Smooth muscle cell of the brain vasculature (primary cell): ENCODE measurements at places on chromosomes 3 and 15.

- no peak for DNase-seq
Observed at GRCh38 chr15:52523192-52523591, 5.5 kb downstream of the MYO5A start.

DNA sequence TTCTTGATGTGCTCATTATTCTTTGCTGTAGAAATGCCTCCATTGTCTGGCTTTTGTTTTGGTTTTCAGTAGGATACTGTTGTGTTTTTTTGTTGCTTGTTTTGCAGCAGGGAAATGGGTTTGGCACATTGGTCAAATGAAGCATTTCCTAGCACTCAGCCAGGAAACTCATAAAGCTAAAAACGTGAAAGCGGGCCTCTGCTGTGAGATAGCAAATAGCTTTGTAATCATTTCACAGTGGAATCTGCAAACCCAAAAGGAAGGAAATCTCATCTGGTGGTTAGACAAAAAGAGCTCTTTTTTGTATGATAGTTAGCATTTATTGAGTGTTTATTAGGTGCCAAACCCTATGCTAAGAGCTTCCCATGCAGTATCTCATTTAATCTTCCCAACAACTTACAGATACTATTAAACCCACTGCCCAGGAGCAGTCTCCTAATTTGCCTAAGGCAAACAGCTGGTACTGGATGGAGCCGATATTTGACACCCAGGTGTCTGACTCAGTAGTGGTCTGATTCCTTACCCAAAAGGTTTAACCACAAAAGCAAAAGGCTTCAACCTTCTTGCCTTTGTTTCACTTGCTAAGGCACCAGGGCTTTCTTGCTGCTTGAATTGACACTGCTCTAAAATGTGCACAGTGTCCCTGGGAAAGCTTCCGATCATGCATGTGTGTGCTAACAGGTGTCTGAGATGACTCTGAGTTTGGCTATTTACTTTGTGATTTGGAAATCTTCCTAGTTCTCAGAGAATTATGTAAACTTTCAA lies 527.9 kb upstream of the MDFIC2 start:
- DNase-seq: no peak

- no peak for DNase-seq
Observed at GRCh38 chr15:71664622-71665021, 145.7 kb upstream of the NR2E3 start.

DNA sequence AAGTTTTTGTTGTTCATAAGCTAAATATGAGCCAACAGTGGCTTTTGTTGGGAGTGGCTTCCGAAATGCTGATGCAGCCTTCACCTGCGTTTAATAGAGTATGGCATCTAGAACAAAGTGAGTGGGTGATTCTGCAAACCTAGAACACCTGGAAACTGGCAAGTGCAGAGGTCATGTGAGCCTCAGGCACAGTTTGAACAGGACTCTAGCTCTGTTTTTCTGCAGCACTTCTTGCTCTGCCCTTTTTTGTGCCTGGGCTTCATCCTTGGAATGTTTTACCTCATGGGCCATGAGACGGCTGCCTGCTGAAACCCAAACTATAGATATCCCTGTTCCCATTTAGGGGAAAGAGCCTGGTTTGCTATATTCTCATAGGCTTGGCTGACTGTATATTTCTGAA lies 73.5 kb downstream of the LPP start:
- no peak for DNase-seq

DNA sequence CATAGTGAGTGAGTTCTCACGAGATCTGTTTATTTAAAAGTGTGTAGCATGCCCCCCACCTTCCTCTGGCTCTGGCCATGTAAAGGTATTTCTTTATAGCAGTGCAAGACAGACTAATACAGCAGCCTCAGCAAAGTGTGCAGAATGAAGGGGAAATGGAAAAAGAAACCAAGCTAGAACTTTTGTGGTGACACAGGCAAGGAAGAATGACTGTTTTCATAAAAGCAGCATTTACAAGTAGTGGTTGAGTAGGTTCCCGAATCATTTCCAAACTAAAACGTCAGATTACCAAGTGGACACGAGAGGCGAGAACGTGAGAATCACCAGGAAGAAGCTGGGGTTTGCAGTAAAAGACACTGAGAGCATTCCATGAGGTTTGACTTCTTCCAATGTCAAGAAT lies 100.2 kb upstream of the AKAP13 start:
- no peak for DNase-seq

DNA sequence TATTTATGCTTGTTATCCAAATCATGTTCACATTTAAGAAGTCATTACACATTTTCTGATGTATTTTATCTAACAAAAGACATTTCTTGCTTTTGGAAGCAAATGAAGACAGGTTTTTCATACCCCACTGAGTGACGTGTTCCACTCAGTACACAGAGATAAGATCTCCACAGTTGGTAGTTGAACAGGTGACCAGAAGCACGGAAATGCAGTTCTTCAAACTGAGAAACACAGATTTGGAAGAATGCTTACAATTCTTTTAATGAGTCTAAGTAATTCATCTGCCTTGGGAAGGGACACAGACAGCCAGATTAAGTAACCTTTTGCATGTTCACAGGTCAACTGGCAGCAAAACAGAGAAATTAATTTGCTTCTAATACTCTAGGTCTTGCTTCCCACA lies 23.1 kb downstream of the PTX3 start:
- DNase-seq: no peak

- no peak for DNase-seq
Observed at GRCh38 chr3:172675441-172676193, 35.2 kb downstream of the NCEH1 start.

DNA sequence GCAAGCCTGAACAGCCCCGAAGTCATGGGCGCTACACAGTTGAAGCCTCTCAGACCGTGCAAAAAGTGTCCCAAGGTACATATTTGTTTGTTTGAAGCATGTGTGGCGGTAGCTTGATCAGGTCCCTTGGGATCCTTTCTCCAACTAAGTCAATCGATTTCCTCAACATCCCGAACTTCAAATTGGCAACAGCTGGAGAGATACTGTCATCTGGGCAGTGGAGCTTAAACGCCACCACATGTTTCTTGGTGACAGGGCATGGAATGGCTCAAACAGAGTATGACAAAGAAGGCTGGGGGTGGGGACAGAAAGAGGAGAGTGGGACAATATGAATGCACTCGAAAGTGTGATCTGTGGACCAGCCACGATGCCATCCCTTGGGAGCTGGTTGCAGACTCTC lies 84.9 kb upstream of the PSMD6 start:
- DNase-seq: no peak

- no peak for DNase-seq
Observed at GRCh38 chr15:57272771-57273357, 103.4 kb upstream of the CGNL1 start.

DNA sequence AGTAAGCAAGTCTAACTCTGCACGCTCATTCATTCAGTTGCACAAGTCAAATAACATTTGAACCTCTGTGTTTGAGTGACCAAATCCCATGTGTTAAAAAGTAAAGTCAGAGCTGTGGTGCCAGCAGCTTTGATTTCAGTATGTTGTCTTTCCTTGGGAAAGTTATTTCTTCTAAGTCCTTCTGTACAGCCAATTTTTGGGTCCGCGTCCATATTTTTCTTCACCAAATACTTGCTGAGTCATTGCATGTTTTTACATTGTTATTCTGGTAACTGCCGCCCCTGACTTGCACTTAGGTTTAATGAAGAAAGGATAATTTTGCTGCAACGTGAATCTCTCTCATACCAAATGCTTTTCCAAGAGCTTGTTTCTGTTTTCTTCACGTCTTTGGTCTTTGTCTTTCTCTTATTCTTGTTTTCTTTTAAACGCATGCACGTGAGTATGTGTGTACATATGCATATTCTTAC lies 56.7 kb downstream of the PLS1 start:
- DNase-seq: no peak

DNA sequence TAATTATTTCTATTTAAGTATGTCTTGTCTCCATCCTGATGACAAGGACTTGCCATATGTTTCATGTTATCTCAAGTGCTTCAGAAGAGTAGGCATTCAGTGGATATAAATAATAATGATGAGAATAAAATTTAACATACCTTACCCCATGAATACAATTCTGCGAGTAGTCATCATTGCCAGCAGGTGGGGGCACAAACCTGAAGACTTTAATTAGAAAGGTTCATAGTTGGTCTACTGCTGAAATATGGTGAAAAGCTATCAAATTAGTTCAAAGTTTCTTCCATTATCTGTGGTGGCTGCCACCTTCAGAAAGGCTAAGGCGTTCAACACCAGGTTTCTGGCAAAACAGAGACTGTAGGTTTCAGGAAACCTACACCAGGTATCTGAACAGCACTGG lies 100.9 kb downstream of the P3H2 start:
- no peak for DNase-seq

- no peak for DNase-seq
Observed at GRCh38 chr3:177764377-177764912, 567.2 kb upstream of the TBL1XR1 start.

- no peak for DNase-seq
Observed at GRCh38 chr3:171765511-171765887, 44.8 kb downstream of the PLD1 start.

DNA sequence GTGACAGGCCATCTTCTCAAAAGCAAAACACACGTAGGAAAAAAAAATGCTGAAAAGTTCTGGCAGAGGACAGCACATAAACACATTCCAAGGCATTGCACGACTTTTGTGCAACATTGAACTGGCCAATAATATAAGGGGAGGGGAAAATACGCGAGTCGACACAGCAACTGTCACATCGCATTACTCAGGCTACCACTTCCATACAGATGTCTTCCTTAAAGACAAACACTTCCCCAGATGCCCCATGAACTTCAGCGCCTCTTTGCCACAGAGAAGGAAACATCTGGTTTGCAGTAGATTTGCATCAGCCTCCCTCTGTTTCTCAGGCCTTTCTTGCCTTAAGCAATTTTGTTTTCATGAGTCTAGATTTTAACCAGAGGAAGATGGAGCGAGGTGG lies 144.4 kb upstream of the IGF1R start:
- no peak for DNase-seq

- no peak for DNase-seq
Observed at GRCh38 chr15:68653031-68653635, 74.3 kb downstream of the CORO2B start.

DNA sequence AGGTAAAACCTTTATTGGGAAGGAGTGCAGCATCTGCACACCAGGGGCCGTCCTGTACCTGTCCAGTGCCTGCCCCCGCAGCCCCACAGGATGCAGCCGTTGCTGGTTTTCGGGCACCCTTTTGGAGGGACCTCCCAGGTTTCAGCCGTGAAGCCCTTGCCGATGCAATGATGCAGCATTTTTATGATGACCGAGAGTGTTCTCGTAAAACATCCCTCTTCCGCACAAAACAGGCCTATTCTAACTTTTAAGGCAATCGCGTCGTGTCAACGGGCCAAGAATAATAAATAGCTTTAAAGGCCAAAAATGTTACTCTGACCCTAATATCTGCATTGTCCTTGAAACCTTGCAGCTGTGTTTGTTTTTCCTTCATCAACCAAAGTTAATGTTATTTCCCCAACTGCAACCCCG lies 126.1 kb downstream of the LRRK1 start:
- peak; percentile 54 for DNase-seq

DNA sequence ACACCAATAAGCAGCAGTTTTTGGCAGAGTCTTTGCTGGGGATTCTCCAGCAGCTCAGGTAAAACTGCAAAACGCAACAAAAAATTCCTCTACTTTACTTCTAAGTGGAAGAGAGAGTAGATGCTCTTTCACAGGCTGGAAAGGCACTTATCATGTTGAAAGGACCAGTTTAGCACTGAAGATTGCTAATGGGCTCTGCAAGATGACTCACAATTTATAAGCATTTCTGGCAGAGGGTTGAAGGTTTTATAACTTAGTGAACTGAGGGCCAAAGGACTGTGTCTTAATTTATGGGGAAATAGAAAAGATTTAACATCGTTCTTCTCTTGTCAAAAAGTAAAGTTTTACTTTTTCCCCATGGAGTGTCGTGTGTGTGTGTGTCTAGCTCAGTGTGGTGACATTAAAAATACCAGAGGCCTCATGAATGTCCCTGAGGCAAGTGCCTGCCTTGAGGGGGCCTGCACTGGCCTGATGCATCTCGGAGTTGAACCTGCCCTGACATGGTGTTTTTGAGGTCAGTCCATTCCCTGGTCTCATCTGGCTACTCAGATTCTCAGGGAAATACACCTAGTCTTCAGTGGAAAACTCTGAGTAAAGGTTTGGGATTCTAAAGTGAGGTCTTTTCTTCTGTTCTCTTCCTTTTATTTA lies 1092.0 kb downstream of the NAALADL2 start:
- no peak for DNase-seq

- no peak for DNase-seq
Observed at GRCh38 chr3:150239766-150240165, 168.3 kb upstream of the TSC22D2 start.

- no peak for DNase-seq
Observed at GRCh38 chr3:13673207-13673606, 124.3 kb downstream of the FBLN2 start.

GRCh38 chr3:85162905-85163304 lies 204.1 kb downstream of the CADM2 start:
- no peak for DNase-seq

DNA sequence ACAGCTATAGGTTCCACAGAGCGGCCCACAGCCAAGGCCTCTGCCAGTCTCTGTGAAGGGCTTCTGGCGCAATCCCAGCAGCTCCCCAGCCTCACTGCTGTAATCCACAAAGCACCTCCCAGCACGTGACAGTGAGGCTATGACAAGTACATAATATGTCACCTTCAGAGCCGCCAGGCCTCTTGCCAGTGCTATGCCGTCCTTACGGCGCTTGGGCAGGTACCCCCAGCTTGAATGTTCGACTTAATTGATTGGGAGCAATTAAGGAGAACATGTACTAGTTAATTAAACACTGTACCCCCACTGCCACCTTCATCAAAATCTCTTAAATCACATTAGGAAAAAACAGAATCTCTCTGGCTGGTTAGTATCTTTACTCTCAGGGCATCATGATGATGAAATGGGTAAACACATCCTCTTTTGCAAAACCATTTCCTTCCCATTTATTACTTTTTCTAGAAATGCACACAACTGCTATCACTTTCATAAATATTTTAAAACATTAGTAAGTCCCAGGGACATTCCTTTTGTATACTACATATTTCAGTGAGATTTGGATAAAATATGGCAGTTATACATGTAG lies 169.9 kb downstream of the XXYLT1 start:
- DNase-seq: no peak

DNA sequence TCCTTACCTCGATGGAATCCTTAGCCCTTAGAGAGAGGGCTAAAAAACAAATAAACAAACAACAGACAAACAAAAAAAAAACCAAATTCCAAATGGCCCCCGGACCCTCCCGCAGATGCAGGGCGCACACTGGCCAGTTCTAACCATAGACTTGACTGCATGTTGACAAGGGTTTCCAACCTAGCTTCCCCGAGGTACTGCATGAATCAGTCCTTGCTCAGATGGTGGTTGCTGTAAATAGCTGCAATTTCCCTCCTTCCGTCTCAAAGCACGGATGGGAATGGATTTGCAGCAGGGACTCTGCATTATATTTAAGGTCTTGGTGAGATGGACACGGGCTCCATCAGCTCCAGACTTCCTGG lies 162.8 kb downstream of the CD47 start:
- DNase-seq: no peak

GRCh38 chr3:27910456-27910855 lies 188.3 kb upstream of the EOMES start:
- no peak for DNase-seq
